Urinary bladder (tissue), 4 donors: ENCODE measurements at places on chromosomes 6 and 20. TPM values are rescaled to one million over a fixed set of nuclear protein-coding genes. Genes with fewer than 3 reads are reported as not detected.

- no peak for DNase-seq
These were observed 4.9 kb downstream of the PLCG1 start for GRCh38 chr20:41142245-41142644.

DNA sequence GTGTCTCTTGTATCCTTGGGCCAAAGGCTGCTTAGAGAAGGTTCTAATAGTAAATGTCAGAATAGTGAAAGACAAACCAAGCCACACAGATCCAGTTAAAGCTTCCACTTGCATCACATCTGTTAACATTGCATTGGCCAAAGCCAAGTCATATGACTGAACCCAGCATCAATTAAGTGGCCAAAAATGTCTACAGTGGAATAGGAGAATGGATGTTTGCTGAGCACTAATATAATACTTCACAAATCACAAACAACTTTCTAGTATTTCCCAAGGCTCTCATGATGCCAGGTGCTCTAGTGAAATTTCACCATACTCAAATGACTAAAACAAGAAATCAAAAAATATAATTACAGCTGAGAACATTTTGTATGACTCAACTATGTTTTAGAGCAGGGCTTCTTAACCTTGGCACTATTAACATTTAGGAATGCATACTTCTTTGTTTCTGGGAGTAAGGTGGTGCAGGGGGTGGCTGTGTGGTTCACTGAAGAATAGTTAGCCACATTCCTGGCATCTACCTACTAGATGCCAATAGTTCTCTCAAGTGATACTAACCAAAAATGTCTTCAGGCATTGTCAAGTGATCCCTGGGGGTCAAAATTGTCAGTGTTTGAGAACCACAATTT is 148.0 kb upstream of the SPTLC3 start:
- no peak for DNase-seq

DNA sequence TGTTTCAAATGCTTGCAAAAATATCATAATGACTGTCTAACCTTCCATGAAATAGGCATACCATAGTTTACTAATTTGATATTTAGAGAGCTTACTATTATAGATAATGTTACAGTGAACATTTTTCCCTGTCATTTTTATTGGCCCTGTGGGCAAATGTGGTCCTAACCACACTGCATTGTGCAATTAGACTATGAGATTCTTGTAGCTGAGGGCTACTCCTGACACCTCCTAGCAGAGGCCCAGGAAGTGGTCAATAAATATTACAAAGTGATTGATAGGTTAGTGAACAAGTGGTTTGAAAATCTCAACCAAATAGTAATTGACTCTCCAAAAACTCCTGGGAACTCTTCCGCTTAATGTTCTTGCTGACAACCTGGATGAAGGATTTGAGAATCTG is 160.5 kb upstream of the KCNG1 start:
- DNase-seq, result no peak

DNA sequence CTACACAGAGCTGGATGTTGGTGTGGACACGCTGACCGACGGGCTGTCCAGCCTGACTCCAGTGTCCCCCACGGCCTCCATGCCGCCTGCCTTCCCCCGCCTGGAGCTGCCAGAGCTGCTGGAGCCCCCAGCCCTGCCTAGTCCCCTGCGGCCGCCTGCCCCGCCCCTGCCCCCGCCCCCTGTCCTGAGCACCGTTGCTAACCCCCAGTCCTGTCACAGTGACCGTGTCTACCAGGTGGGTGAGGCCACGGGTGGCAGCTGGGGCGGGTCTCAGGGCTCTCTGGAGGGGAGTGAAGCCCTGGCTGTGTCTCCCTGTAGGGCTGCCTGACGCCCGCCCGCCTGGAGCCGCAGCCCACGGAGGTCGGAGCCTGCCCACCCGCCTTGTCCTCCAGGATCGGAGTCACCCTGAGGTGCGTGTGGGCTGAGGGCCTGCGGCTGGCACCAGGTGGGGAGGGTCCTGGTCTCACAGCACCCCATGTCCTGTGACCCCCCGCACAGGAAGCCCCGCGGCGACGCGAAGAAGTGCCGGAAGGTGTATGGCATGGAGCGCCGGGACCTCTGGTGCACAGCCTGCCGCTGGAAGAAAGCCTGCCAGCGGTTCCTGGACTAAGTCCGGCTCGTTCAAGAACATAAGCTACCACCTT is 2.9 kb downstream of the SLC2A4RG start:
- no peak for DNase-seq

Gene CDH22
- polyA plus RNA-seq, result 0.04 TPM

DNA sequence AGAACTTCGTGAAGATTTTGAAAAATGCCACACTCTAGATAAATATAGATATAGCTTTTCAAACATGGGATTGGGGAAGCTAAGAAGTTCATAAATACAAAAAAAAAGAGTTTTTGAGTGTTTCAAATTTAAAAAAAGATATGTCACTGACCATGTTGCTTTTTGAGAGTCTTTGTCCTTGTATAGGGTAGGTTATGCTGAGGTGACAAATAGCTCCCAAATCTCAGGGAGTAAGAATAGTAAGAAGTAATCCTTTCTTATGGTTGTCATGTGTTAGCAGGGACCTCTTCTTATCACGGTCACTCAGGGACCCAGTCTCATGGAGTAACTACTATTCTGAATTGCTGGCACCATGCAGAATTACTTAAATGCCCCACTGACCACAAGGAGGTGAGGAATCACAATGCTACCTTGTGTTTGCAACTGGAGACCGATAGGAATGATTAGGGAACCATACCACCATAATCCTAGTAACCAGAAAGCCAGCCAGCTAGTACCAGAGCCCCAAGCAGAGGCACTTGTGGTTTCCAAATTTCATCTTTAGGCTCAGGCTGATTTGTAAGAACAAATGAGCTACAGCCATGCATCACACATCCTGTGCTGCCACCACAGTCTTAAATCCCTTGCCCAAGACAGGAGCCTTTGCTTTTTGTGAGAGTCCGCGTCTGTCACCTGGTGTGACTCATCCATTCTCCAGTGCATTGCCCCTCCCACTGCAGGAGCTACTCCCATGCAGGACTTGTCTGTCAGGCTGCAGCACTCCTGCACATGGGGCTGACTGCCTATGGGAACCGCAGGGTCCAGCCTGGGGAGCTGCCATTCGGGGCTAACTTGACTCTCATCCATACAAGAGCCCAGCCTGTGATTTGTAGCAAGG is 42.4 kb upstream of the ADGRF4 start:
- peak; percentile 11 for DNase-seq

DNA sequence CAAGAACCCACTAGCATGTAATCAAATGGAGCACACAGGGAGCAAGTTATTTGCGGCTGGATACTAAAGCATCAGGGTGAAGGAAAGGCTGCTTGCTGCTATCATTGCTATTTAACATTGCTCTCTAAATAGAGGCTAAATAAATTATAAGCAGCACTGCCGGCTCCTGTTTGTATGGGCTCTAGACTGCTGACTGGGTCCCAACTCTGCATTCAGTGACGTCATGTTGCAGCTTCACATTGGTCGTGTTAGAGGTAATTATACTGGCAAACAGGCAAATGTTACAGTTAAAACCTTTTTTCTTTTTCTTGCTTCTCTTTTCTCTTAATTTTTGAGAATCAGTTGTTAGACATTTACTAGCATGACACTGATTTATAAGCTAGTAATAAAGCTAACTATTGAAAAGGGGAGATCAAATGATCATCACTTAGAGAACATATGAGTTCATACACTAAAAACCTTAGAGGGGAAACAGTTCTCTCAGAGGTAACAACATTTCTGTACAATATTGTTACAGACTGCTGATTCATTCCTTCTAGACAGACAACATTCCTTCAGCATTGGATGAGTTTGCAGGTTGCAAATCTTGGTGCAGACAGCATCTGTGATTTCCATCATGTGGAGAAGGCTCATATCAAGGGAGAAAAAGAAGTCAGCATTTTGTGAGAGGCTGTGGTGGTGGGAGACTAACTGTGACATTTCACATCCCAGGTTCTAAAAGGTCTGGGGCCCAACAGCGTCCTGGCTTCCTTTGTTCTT is 15.9 kb downstream of the RFPL4B start:
- DNase-seq, result no peak

GRCh38 chr6:24340998-24341938 is 16.6 kb downstream of the DCDC2 start:
- DNase-seq, result peak; percentile 51

GRCh38 chr20:48230216-48230615 is 444.9 kb upstream of the SULF2 start:
- no peak for DNase-seq

Gene SEMG1
- polyA plus RNA-seq, result not detected

Gene FITM2
- 8.0 TPM for polyA plus RNA-seq

Gene COL11A2
- polyA plus RNA-seq, result 0.30 TPM

DNA sequence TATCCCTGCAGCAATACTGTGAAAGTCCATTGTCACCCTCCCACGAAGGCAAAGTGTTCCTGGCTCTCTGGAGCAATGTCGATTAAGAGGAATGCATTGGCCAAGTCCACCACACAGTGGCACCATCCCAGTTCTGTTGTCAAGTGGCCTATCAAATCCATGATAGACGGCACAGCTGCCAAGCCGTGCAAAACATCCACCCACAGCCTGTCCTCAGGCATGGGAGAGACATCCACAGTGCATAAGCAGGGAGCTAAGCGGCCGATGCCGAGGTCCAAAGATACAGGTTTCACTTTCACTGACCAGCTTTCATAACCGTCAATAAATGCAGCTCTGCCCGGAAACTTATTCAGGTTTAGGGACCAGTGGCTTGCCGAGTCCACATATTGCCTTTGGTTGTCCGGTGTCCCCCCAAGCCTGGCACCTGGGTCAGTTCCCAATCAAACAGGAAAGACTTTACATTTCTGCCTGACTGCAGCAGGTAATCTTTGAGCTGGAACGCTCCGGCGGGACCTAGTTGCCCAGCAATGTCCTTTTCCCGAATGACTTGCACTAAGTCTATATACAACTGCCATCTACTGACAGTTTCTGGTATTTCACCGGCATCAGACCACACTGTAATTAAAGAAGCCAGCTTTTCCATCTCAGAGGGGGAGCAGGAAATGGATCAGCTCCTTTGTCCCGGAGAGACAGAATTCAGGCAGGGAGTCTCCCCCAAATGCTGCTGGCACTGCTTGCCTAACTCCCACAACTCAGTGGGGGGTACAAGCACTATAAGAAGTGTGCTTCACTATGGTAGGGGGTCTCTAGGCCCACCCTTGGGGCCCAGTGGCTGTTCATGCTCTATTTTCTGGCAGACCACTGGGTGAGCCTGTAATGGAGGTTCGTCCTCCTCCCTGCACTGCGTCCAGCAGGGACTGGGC is 6.3 kb downstream of the ZKSCAN3 start:
- DNase-seq, result peak; percentile 72

GRCh38 chr6:89162047-89162371 is 16.2 kb downstream of the PM20D2 start:
- DNase-seq, result no peak

DNA sequence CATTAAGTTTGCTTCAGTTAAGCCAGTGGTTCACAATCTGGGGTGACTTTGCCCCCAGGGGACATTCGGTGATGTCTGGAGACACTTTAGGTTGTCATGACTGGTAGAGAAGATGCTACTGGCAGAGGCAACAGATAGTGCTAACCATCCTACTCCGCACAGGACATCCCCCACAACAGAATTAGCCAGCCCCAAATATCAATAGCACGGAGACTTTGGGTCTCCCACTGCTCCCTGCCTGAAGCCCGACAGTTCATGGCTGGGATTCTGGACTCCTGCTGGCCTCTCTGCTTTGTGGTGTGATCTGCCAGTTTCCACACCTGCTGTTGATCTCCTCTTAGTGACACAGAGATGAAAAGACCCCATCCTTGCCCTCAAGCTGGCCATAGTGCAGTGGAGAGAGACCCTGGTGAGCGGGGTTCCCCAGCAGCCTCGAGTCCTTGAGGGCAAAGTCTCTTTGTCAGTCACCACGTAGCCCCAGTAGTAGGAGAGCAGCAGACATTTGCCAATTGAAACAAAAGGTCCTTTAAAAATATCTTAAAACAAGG is 24.7 kb upstream of the TTPAL start:
- DNase-seq, result no peak

DNA sequence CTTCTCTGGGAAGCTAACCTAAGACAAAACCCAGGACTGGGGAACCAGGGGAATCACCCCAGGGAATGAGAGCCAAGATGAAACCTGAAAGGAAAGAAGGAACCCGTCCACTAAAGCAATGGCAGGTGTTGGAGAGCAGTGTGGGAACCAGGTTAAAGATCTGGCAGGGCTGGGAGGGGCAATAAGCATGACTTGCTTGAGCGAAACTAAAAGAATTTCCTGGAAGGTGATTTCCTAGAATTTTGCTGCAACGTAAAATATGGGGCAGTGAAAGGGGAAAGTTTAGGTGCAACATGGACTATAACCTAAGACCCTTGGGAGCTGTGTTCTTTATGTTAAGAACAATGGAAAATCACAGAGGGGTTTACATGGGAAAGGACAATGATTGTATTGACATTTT is 126.2 kb upstream of the SSTR4 start:
- DNase-seq, result no peak

DNA sequence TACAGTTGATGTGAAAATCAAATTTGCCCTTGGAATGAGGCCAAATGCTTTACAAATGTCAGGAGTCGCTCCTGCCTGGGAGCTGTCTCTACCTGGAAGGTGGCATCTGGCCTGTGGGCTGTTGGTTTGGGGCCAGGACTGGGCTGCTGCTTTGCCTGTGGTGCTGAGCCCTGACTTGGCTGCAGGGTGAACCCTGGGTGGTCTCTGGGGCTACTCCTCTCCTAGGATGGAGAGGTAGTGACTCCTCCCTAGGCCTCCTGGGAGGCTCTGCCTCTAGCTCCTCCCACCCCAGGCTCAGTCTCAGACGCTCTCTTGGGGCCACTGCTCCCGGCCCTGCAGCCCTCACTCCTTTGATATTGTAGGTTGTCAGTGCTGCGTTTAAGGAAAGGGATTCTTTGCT is 47.5 kb downstream of the EFCAB8 start:
- no peak for DNase-seq

DNA sequence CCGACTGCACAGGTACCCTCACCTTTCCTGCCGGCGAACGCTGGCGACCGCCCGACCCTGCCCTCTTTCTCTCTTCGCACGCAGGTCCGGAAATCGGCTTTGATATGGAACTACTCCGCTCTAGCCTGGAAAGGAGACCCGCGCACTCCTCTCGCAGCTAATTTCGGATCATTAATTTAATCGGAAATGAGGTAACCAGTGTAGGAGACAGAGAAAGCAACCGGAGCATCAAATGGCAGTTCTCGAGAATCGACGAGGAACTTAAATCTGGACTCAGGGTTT is 949 bp upstream of the ATXN1 start:
- DNase-seq, result no peak

DNA sequence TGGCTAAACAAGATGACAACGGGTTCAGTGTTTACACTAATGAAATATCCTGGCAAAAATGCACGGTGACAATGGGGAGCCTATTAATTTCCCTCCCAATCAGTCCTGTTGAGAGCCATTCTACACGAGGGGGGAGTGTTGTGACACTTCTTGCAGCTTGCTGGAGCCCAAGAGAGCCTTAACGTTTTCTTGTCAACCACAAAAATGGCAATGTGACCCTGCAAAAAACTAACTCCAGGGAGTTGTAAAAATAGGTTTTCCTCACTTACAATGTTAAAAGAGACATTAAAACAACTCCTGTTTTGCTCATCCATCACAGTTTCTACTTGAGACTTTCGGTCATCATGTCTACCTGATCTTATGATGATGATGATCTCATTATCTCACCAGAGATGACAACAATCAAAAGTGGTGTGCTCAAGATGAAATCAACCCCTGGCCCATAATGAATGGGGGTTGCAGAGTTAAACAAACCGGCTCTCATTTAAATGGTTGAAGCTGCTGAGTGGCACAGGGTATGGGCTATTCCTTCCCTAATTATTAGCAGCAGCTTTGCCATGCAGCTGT is 57.9 kb downstream of the GJA10 start:
- no peak for DNase-seq
